ENCODE measurements at places on chromosomes 4 and X.

DNA sequence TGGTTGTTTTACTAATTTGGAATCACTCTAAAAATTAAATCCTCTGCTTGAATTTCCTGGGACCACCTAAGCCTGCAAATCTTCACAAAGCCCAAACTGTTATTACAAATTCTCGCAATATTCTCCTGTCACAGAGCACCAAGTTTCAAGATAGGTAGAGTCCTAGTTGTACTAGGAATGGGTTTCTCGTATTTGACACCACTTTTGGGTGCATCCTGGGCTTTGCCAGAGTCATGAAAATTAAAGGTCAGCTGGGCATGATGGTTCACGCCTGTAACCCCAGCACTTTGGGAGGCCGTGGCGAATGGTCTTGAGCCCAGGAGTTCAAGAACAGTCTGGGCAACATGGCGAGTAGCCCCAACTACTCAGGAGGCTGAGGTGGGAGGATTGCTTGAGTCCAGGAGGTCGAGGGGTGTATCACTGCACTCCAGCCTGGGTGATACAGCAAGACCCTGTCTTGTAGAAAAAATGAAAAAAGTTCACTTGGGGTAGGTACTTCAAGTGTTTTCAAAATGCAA, 30.6 kb upstream of the MANBA start:
- no peak for DNase-seq

- no peak for DNase-seq
These were observed 1003.5 kb upstream of the LCORL start for GRCh38 chr4:19025031-19025430.

DNA sequence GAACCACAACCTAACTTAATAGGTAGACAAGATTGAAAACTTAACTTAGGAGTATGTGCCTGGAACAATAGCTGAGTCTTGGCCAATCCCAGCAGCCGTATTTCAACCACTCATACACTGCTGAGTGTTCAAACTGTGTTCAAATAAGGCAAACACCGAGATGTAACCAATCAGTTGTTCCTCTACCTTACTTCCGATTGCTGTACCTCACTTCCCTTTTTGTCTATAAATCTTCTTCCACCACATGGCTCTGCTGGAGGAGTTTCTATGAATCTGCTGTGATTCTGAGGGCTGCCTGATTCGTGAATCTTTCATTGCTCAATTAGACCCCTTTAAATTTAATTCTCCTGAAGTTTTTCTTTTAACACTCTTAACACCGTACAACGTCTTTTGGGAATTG, 108.0 kb downstream of the ANAPC4 start:
- no peak for DNase-seq

DNA sequence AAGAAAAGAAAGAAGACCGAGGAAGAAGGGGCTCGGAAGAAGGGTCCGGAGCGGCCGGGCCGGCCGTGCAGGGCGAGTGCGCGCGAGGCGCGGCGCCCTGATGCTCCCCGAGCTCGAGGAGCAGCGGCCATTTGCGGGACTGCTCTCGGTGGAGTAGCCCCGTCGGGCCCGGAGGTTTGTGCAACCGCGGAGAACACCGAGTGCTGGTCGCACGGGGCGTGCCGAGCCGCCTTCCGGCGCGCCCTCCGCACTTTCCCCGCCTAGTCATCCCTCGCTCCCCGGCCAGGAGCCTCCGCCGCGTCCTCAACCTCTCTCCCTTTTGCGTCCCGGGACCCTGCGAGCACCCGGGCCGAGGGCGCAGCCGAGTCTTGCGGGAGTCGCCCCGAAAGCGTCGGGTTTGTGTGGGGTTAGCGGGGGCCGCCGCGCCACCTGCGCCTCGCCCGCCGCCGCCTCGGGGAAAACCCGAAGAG, 127.4 kb downstream of the LAS1L start:
- DNase-seq: no peak

- no peak for DNase-seq
These were observed 155.3 kb downstream of the COL25A1 start for GRCh38 chr4:109147135-109147534.

DNA sequence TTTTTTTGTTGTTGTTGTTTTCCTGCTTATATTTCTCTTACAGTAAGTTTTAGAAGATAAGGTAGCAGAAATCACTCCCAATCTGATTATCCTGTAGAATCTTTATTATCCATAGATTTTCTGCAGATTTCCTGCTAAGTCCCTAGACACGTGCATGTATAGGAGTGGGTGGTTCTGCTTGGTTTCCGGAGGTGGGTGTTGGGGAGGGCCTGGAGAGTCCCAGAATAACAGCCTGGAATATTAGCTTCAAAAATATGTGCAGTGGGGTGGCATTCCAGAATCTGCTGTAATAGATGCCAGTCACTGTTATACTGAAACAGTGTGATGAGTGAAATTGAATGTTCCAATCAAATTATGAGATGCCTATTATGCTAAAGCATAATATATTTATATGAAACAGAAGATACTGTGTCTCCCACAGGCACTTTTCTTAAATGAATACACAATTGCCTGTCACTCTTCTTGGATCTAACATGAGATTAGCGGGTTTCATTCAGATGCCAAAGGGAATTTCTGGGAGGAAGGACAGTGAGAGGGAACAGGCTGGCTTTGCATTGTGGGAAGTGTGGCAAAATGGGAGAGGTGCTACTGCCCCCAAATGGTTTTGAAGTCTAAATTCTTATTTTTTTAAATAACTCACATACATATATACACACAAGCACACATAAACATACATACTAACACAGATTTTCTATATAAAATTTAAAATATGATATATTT, 37.6 kb downstream of the C4orf50 start:
- no peak for DNase-seq

Measured in activated T-cell treated with anti-CD3 and anti-CD28 coated beads for 24 hours (primary cell).